Stimulated activated CD8-positive, alpha-beta memory T cell treated with anti-CD3 and anti-CD28 coated beads, Interleukin-4, amount 100 ng/mL, for 1 hour (primary cell): ENCODE measurements at places on chromosomes 7 and 10.

DNA sequence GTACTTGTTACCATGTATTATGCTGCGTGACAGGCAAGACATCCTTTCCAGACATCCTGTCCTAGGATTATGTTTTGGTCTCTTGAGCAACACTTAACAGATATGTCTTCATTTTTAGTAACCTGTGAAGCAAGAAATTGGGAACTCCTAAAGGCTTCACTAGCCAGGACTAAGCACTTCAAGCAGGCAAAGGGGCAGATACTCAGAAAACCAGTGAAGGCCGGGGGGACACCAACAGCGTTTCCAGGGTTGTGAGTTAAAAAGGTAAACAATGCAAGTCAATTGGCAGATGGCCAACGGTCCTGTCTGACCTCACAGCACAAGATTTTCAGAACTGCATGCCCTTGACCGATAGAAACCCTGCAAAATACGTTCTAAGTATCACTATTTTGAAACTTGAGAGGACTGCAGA, 77.6 kb upstream of the SFMBT2 start:
- DNase-seq = no peak

DNA sequence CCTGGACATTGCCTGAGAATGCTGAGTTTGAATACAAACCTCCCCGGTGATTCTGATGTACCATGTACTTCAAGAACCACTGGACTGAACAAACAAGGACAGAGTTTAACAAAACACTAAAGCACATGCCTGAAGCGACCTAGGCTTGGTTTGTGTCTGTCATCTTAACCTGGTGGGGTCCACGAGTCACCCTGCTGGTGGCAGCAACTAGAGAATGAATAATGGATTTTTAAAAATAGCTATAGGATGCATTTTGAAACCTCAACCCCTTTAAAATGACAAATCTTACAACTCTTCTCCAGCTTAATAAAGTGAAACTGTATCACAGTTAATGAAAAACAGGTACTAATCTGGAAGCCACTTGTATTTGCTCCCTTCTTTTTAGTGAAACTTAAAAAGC, 25.2 kb downstream of the CDHR3 start:
- no peak for DNase-seq

DNA sequence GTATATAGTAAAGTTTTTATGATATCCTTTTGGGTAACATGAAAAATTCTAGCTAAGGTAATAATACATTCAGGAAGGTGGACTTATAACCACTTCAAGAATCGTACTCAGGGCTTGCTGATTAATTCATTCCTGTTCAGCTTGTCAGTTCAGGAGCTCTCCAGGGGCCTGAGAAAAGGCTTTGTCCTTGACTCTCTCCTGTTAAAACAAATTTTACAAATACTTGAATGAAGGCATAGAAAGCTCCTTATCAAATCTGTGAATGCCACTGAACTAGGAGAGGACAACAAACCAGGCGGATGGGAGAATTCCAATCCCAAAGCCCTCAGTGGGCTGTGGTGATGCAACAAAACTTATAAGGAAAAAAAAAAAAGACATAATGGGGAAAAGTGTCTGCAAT, 354.5 kb upstream of the ZMIZ1 start:
- DNase-seq = no peak

GRCh38 chr10:103600325-103600724, 106.8 kb downstream of the NEURL1 start:
- DNase-seq = no peak

DNA sequence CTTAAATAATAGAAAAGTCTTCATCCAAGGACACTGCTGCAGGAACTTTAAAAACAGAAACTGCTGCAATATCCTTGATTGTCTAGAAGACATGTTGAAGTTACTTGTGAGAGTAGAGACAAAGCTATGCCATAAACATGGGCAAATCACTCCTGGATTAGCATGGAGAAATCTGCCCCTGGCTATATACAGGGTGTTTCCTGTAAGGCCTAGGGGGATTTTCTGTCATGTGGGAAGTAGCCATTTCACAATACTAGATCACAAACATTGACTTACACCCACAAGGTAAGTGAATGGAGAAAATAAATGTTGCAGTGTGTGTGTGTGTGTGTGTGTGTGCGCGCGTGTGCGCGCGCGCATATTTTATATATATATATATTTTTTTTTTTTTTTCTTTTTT, 35.2 kb upstream of the PDK4 start:
- no peak for DNase-seq

DNA sequence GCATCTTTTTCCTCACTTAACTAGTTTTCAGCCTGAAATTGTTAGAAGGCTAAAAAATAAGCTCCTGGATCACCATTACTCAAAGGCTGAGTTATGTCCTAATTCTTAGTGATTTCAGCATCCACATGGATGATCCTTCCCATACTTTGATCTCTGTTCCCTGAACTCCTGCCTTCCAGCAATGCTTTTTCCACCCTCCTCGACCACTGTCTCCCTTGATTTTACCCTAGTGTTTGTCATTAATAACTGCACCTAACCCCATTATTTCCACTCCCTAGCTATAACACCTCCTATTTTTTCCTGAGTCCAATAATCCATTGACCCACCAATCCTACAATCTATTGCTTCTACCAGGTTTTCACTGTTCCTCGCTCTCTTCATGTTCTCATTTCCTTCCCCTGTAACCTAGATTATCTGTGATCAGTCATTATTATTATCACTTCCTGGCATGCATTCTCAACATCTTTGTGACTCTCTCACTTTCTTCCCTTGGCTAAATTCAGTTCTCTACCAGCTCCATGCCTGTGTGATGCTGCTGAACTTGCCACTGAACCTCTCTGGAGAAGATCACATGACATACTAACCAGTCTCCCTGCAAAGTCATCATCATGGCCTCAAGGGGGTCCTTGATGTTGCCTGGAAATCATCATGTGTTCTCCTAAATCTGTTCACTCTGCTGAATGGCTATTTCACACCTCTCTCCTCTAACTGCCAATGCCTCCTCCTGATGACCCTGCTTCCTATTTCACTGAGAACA, 6.5 kb upstream of the CALU start:
- DNase-seq = no peak

- DNase-seq = no peak
Measured at GRCh38 chr7:142615508-142615907, 133.8 kb upstream of the PRSS1 start.
